ENCODE measurements at places on chromosomes 7 and 10. TPM values are rescaled to one million over a fixed set of nuclear protein-coding genes. Genes with fewer than 3 reads are reported as not detected.

Gene DNAJB9
- polyA plus RNA-seq = 7.8 TPM

Gene ZNF488
- 0.60 TPM for polyA plus RNA-seq

Gene ADCK2
- 15.6 TPM for polyA plus RNA-seq

Gene ADAMTS14
- 0.23 TPM for polyA plus RNA-seq

Gene LRIT1
- not detected for polyA plus RNA-seq

Gene HMX3
- 0.52 TPM for polyA plus RNA-seq

Gene ASB10
- polyA plus RNA-seq = not detected

Gene TAS2R3
- not detected for polyA plus RNA-seq

Gene SGPL1
- 20.6 TPM for polyA plus RNA-seq

Gene PPP1R3C
- 4.2 TPM for polyA plus RNA-seq

Gene HKDC1
- 8.4 TPM for polyA plus RNA-seq

Gene NCAPG2
- polyA plus RNA-seq = 11.5 TPM

Gene RHEB
- 110 TPM for polyA plus RNA-seq

Gene DPP6
- polyA plus RNA-seq = 1.2 TPM

Gene GIMAP7
- polyA plus RNA-seq = 12.6 TPM

Gene SEPHS1
- polyA plus RNA-seq = 33.5 TPM
